ENCODE measurements at places on chromosomes 12 and 14. TPM values are rescaled to one million over a fixed set of nuclear protein-coding genes. Genes with fewer than 3 reads are reported as not detected.

DNA sequence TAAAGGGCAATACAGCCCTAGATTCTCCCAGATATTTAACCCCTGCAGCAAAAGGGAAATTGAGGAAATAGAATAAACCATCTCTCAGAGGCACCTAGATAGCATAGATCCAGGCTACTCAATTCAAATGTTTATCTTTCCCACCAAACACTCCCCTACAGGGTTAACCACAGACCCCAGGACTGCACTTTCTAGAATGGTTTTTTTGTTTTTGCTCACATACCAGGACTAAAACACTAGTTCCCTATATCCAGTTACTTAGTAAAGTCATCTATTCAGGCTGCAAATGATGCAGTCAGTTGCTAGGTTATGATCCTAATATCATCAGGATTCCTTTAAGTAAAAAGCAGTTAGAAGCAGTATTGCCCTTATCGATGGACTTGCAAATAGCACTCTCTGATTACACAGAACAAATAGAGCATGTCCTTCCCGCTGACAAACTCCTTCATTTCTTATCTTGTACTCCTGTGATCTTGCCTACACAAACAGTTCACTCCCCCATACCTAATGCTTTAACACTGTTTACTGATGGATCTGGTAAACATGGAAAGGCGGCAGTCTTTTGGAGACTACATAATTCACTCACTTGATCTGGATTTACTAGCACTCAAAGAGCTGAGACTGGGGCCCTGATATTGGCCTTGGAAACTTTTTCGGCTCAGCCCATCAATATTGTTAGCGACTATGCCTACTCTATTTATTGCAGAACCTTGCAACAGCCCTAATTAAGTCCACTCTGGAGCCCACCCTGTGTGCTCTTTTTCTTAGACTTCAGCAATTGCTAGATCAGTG lies 257.2 kb upstream of the DIO2 start:
- H3K36me3 ChIP-seq: no peaks in the 10 kb centered on the region
- no peaks in the 10 kb centered on the region for H3K27me3 ChIP-seq
- DNase-seq: no peak
- H3K4me3 ChIP-seq: no peak overlapping the region

Gene LRTM2
- total RNA-seq: not detected

Gene PTPRR
- not detected for total RNA-seq

DNA sequence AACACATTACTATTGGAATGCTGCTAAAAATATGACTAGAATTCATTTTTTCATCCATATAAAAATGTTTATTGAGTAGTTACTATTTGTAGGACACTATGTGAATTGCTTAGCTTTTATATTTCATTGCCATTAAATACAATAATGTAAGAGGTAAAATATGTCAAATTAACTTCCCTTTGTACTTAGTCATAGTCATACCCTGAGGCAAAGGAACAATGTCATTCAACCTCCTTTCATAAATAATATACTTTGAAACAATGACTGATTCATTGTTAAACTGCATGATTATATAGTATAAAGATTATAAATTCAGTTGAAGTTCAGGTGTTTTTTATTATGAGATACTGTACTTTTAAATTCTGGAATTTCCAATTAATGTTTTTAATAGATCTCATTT lies 105.2 kb downstream of the GARIN6 start:
- DNase-seq: no peak
- H3K27me3 ChIP-seq: no peaks in the 10 kb centered on the region
- no peak overlapping the region for H3K4me3 ChIP-seq

Gene FAIM2
- not detected for total RNA-seq

- no peaks in the 10 kb centered on the region for H3K4me1 ChIP-seq
- H3K27ac ChIP-seq: no peak overlapping the region
- no peak for DNase-seq
- no peak overlapping the region for H3K4me3 ChIP-seq
- H3K27me3 ChIP-seq: no peaks in the 10 kb centered on the region
These were observed 18.7 kb upstream of the YBX3 start for GRCh38 chr12:10741845-10742244.

DNA sequence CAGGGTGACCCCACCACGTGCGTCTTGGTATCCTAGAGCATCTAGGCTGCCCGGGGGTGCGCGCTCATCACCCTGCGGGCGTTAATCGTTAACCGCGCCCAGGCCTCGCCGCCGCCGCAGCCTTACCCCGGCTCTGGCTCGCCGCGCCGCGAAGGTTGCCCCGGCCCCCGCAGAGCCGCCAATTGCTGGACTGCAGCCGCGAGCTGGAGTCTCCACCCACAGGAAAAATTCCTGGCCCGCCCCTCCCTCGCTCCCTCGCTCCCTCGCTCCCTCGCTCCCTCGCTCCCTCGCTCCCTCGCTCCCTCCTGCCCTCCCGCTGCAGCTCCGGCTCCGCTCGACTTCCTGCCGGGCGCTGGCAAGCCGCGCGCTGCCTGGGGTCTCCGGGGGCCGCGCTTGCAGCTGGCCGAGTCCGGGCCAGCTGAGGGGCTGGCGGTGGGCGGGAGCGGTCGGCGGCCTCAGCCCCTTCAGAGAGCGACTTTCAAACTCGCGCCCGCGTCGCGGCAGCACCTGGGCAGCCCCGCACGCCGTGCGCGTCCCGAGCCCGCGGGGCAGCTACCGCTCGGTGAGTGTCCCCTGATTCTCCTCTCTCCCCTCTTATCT lies at the start of gene PLEKHG3:
Gene PLEKHG3 (plus strand): TSS at position 282 of the 600 bp plus-strand sequence. CDS start 23,208 bp downstream, outside the sequence.
- peak within 1 kb of the TSS; percentile 70 for H3K27ac ChIP-seq
- H3K4me3 ChIP-seq: peak within 1 kb of the TSS; percentile 73
- H3K27me3 ChIP-seq: no peaks in the 10 kb centered on the region
- H3K4me1 ChIP-seq: peaks cover 41% of the 10 kb centered on the region

DNA sequence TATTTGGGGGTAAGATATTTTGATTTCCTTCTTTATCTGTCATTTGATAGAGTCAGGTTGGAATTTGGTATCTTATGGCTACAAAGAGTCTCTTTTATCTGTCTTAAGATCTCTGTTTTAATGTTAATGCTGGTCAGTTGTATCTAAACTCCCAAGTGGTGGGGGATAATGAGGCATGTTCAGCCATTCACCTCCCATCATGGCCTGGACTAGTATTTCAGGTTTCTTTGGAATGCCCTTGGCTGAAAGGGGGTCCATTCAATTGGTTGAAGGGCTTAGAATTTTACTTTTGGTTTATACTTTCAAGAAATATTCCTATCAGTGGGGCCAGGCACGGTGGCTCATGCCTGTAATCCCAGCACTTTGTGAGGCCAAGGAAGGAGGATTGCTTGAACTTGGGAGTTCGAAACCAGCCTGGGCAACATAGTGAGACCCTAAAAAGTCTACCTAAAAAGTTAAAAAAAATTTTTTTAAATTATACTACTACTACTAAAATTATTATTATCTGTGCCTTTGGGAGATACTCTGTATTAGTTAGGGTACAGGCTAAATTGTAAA lies 4.7 kb downstream of the DGLUCY start:
- H3K27me3 ChIP-seq: no peaks in the 10 kb centered on the region
- no peak for DNase-seq
- H3K4me3 ChIP-seq: no peak overlapping the region
- H3K4me1 ChIP-seq: no peaks in the 10 kb centered on the region

Gene ZNF10
- total RNA-seq: 3.4 TPM

GRCh38 chr12:1845427-1845826 lies 25.1 kb downstream of the LRTM2 start:
- H3K27me3 ChIP-seq: no peaks in the 10 kb centered on the region
- no peak overlapping the region for H3K4me3 ChIP-seq
- no peaks in the 10 kb centered on the region for H3K36me3 ChIP-seq
- H3K27ac ChIP-seq: no peak overlapping the region
- peak; percentile 28 for DNase-seq

- no peaks in the 10 kb centered on the region for H3K36me3 ChIP-seq
- H3K4me3 ChIP-seq: no peak overlapping the region
- no peak overlapping the region for H3K27ac ChIP-seq
- H3K4me1 ChIP-seq: no peaks in the 10 kb centered on the region
- DNase-seq: no peak
- no peaks in the 10 kb centered on the region for H3K27me3 ChIP-seq
These were observed 74.4 kb upstream of the TRHDE start for GRCh38 chr12:72197790-72198189.

DNA sequence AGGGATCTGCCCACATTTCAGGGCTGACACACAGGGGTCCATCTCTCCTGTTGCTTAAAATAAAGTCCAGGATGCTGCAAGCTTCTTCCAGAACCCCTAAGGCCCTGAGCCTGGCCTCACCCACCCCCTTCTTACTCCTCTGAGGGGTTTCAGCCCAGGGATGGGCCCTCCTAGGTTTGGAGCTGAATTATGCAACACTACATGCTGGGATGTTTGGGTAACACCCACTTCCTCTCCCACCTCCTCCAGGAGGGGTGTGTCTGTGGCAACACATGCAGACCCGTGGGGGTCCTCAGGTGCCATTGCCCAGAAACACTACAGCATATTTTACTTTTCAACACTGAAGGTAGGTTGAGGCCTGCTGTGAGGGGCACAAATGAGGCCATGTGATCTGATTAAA lies 5.4 kb downstream of the FBLN5 start:
- no peak overlapping the region for H3K27ac ChIP-seq
- H3K36me3 ChIP-seq: no peaks in the 10 kb centered on the region
- DNase-seq: no peak
- H3K27me3 ChIP-seq: no peaks in the 10 kb centered on the region

- H3K27me3 ChIP-seq: no peaks in the 10 kb centered on the region
- H3K36me3 ChIP-seq: no peaks in the 10 kb centered on the region
- DNase-seq: peak; percentile 84
- H3K4me1 ChIP-seq: no peaks in the 10 kb centered on the region
These were observed at the start of gene DYRK4 for GRCh38 chr12:4562034-4562657. Gene DYRK4, plus strand, starts transcription at chr12:4562208. Its CDS starts 38 bp downstream, at chr12:4562246.

- DNase-seq: no peak
- H3K4me1 ChIP-seq: no peaks in the 10 kb centered on the region
- peaks cover 6% of the 10 kb centered on the region for H3K36me3 ChIP-seq
- no peak overlapping the region for H3K4me3 ChIP-seq
- H3K27ac ChIP-seq: no peak overlapping the region
- H3K27me3 ChIP-seq: no peaks in the 10 kb centered on the region
These were observed 22.8 kb downstream of the UTP20 start for GRCh38 chr12:101302741-101303140.

Measured in right lobe of liver (tissue), 6 donors.